GM23248 (cell line): ENCODE measurements at places on chromosomes 6 and 20. TPM values are rescaled to one million over a fixed set of nuclear protein-coding genes. Genes with fewer than 3 reads are reported as not detected.

FILIP1 gene
- total RNA-seq: under 0.01 and 0.13 TPM in 2 replicates

RIPOR2 gene
- total RNA-seq: 2.7 and 3.2 TPM in 2 replicates

GRCh38 chr6:97437087-97437486 lies 154.1 kb upstream of the MMS22L start:
- no peak overlapping the region for H3K4me3 ChIP-seq
- no peak overlapping the region for H3K27ac ChIP-seq
- 0 out of 2 replicates have a peak, but pooled peaks cover 8% of the 10 kb centered on the region for H3K27me3 ChIP-seq
- peak; percentile 62 for DNase-seq
- no peaks in the 10 kb centered on the region for H3K4me1 ChIP-seq

LRRN4 gene
- not detected in 2 replicates for total RNA-seq

BPIFB4 gene
- not detected in 2 replicates for total RNA-seq

GRCh38 chr20:64041781-64042053 lies 5.7 kb downstream of the C20orf204 start:
- peaks cover 31% of the 10 kb centered on the region for H3K27me3 ChIP-seq
- no peak overlapping the region for H3K4me3 ChIP-seq
- no peak overlapping the region for H3K27ac ChIP-seq

GRCh38 chr20:7151676-7152470 lies 384.4 kb downstream of the BMP2 start:
- peak; percentile 36 for DNase-seq
- H3K4me1 ChIP-seq: no peaks in the 10 kb centered on the region
- H3K36me3 ChIP-seq: no peaks in the 10 kb centered on the region
- no peak overlapping the region for H3K27ac ChIP-seq
- H3K27me3 ChIP-seq: no peaks in the 10 kb centered on the region
- no peak overlapping the region for H3K4me3 ChIP-seq

DNA sequence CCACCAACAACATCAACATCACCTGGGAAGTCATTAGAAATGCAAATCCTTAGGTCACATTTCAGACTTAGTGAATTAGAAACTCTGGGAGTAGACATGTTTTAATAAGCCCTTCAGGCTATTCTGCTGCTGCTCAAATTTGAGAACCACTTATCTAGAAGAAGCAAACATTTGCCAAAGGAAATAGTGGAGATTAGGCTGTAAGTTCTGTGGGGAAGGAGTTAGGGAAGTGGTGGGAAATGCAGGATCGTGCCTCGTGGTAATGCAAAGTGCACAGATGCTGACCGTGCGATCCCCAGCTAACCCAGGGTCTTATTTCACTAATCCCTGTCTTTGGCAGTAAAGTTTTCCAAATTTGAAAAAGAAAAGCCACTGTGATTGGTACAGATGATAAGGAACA lies 328.5 kb downstream of the EPM2A start:
- DNase-seq: no peak
- H3K36me3 ChIP-seq: no peaks in the 10 kb centered on the region
- no peaks in the 10 kb centered on the region for H3K27me3 ChIP-seq
- H3K4me3 ChIP-seq: no peak overlapping the region

- no peaks in the 10 kb centered on the region for H3K27me3 ChIP-seq
- no peaks in the 10 kb centered on the region for H3K4me1 ChIP-seq
- H3K27ac ChIP-seq: peak overlapping the region; percentile 72
- 0 out of 2 replicates have a peak, but pooled peaks cover 5% of the 10 kb centered on the region for H3K36me3 ChIP-seq
Observed at GRCh38 chr20:380763-381580, 412 bp downstream of the TRIB3 start.

DNA sequence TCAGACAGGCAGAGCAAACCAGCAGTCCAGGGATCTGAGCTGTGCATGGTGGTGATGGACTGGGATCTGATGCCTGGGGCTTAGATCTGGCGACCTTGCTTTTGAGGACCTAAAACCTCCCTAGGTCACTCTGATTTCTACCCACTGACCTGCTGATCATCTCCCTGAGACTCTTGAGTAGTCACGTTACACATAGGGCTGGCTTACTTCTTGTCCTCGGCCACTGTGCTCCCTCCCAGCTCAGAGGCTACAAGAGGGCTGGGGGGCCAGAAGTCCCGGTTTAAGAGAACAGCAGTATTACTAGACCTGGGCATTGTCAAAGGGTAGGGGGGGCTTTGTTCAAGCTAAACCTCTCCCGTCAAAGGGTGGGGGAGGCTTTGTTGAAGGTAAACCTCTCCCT lies 5.5 kb downstream of the DYNLT1 start:
- DNase-seq: no peak
- H3K27ac ChIP-seq: 0 out of 2 replicates have a peak overlapping the region, but pooled peaks have one; percentile 17
- no peak overlapping the region for H3K4me3 ChIP-seq

DNA sequence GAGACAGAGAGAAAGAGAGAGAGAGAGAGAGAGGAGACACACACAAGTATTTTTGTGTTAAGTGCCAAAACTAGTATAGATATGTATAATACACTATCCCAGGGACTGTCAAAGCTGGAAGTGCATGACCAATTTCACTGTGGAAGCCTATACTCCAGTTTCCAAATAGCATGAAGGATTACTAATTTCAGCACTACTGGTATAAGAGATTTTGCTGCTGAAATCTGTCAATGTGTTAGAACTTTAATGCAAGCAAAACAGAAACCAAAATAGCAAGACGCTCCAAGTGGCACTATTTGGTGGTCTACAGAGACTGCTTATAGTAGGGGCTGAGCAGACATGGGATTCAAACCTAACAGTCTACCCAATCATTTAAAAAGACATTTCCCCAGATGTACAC lies 284.8 kb downstream of the BTBD9 start:
- no peaks in the 10 kb centered on the region for H3K27me3 ChIP-seq
- no peak for DNase-seq
- H3K36me3 ChIP-seq: no peaks in the 10 kb centered on the region

DNA sequence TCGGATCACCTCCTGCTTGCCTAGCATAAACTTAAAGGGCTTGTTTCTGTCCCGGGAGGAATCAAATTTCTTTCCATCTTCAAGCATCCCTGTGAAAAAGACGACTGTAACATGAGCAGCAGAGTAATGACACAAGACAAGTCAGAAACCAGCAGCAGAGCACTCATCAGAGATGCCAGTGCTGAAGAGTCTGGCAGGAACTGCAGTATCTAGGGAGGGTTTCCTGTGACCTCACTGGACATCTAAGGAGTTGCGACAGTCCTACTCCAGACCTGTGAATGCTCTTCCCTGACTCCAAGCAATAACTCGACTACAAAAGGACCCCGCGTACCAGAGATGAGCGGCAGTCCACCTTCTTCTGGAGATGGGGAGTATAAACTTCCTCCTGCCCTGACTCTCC lies 17.3 kb downstream of the FKBP1A start:
- no peak overlapping the region for H3K4me3 ChIP-seq
- peak; percentile 87 for DNase-seq
- no peaks in the 10 kb centered on the region for H3K27me3 ChIP-seq
- peaks cover 4% of the 10 kb centered on the region; the same call in 1 of the 2 replicates for H3K36me3 ChIP-seq
- peak overlapping the region; percentile 31 for H3K27ac ChIP-seq

LY86 gene
- not detected in 2 replicates for total RNA-seq

DNA sequence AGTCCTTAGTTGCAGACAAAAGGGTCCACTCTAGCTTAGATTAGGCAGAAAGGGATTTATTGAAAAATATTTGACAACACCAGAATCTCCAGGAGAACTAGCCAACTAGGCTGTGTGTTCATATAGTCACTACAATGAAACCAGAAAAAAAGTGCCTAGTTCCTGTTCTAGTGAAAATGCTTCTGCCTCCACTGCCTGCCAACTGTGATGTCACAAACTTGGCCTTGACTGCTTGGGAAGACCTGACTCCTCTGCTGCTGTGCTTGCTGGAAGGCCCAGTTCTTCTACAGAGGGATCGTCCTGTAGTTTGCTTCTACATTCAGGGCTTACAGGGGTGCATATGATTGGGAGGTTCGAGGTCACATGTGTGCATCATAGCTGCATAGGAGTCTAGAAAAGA lies 40.3 kb upstream of the XRN2 start:
- H3K4me3 ChIP-seq: no peak overlapping the region
- no peaks in the 10 kb centered on the region for H3K27me3 ChIP-seq
- no peak overlapping the region for H3K27ac ChIP-seq
- H3K36me3 ChIP-seq: no peaks in the 10 kb centered on the region
- no peak for DNase-seq
- H3K4me1 ChIP-seq: no peaks in the 10 kb centered on the region

GRCh38 chr6:81906709-81907204 lies 154.3 kb upstream of the TENT5A start:
- no peak for DNase-seq
- H3K4me3 ChIP-seq: no peak overlapping the region
- peaks cover 5% of the 10 kb centered on the region; the same call in 1 of the 2 replicates for H3K4me1 ChIP-seq

DNA sequence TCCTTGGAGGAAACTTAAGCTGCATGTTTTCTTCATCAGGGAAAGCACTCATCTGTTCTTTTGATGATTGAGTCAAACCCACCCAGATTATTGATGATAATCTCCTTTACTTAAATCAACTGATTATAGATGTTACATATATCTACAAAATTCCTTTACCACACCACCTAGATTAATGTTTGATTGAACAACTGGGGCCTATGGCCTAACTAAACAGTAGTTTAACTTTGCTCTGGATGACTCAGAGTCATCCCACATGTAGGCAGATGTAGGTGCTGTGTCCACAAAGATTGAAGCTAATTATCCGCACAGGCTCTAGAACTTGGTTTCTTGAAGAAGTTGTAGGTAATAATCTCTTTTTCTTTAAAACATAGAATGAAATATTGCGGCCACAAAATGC lies 42.2 kb downstream of the PKIB start:
- no peak overlapping the region for H3K4me3 ChIP-seq
- no peaks in the 10 kb centered on the region for H3K36me3 ChIP-seq
- no peaks in the 10 kb centered on the region for H3K27me3 ChIP-seq

EPB41L1 gene
- total RNA-seq: 16.2 and 19.2 TPM in 2 replicates

TFAP2C gene
- total RNA-seq: 12.3 and 12.8 TPM in 2 replicates

RARS2 gene
- total RNA-seq: 38.7 and 44.1 TPM in 2 replicates

- H3K27me3 ChIP-seq: peaks cover 8% of the 10 kb centered on the region; the same call in 1 of the 2 replicates
- no peaks in the 10 kb centered on the region for H3K4me1 ChIP-seq
- H3K36me3 ChIP-seq: no peaks in the 10 kb centered on the region
Observed at GRCh38 chr6:135258970-135259369, 77.9 kb downstream of the MYB start.

- no peak overlapping the region for H3K4me3 ChIP-seq
- no peak overlapping the region for H3K27ac ChIP-seq
- no peaks in the 10 kb centered on the region for H3K4me1 ChIP-seq
- no peaks in the 10 kb centered on the region for H3K27me3 ChIP-seq
- peaks cover 17% of the 10 kb centered on the region; the same call in 1 of the 2 replicates for H3K36me3 ChIP-seq
Observed at GRCh38 chr20:48957533-48957932, 36.0 kb downstream of the ARFGEF2 start.

- H3K4me1 ChIP-seq: no peaks in the 10 kb centered on the region
- H3K36me3 ChIP-seq: no peaks in the 10 kb centered on the region
- DNase-seq: no peak
- no peak overlapping the region for H3K4me3 ChIP-seq
- no peak overlapping the region for H3K27ac ChIP-seq
Observed at GRCh38 chr6:21103626-21104224, 489.8 kb upstream of the SOX4 start.

DNA sequence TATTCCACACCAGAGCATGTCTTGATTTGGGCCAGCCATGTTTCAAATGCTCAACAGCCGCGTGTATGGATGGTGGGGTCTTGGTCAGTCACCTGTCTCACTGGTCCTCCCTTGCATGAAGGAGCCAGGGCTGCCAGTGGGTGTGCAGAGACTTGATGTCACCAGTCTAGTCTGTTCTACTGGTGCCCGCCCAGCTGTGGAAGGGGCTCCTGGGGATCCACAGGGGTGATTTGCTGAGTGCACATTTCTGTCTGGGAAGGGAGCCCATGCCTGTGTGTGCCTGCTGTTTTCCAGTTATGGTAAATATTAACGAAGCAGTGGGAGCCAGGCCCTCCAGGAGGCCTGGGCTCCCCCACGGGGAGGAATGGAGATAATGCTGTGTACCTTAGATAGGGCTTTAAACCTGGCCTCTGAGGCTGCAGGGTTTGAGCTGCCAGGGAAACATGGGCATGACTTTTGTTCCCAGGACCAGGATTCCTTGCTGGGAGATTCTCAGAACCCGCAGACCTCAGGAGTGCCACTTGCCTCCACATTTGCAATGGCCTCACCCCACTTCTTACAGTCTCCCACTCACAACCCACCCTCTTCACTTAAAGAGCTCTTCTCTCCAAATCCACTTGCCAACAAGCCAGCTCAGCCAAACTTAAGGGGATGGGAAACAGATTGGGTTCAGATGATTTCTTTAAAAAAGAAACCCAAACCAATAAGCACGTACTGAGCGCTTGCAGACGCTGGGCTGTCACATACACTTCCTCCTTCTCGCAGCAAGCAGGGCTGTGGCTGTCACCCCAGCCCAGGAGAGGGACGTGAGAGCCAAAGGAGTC lies 54.1 kb downstream of the VEGFA start:
- no peaks in the 10 kb centered on the region for H3K4me1 ChIP-seq
- H3K27me3 ChIP-seq: no peaks in the 10 kb centered on the region
- no peak overlapping the region for H3K4me3 ChIP-seq
- no peak for DNase-seq
- H3K27ac ChIP-seq: no peak overlapping the region
- H3K36me3 ChIP-seq: no peaks in the 10 kb centered on the region

GRM1 gene
- total RNA-seq: not detected in 2 replicates

DNA sequence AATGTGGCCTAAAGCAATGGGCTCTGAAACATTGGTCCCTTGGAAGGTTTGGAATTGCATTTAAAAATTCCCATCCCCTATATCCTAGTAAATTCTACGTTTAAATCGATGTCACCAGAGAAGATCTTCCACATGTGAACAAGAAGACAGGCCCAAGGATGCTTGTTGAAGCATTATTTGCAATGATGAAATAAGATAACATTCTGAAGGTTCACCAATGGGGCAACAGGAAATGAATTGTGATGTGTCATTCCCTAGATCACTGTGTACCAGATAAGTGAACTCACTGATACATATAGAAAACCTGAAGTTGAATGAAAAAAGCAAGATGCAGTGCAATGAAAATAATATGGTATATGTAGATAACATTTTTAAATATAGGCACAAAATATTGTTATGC lies 464.3 kb upstream of the BTBD3 start:
- peak; percentile 62 for DNase-seq
- no peaks in the 10 kb centered on the region for H3K27me3 ChIP-seq
- H3K36me3 ChIP-seq: no peaks in the 10 kb centered on the region
- no peak overlapping the region for H3K4me3 ChIP-seq
- peaks cover 43% of the 10 kb centered on the region for H3K4me1 ChIP-seq

PIGT gene
- 108 and 138 TPM in 2 replicates for total RNA-seq

DNA sequence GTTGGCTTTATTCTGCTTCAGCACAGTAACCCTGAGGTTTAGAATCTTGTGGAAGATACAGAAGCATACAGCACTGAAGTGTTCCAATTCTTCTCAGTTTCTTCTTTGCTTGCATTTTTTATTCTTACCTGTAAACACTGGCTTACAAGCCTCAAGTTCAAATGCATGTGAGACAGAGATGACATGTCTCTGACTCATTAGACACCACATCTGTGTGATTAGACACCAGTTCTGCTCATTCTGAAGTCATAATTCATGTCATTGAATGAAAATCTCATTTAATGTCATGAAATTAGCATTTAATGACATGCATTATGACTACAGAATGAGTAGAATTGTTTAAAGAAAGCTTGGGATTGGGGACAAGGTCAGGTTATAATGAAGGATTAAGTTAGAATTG lies 5.8 kb downstream of the GZF1 start:
- no peaks in the 10 kb centered on the region for H3K27me3 ChIP-seq
- DNase-seq: peak; percentile 55
- H3K36me3 ChIP-seq: peaks cover 23% of the 10 kb centered on the region
- peak overlapping the region; percentile 32; the same call in 1 of the 2 replicates for H3K27ac ChIP-seq
- no peak overlapping the region for H3K4me3 ChIP-seq

GRCh38 chr6:24330137-24330732 lies 27.6 kb downstream of the DCDC2 start:
- DNase-seq: peak; percentile 55
- H3K27me3 ChIP-seq: no peaks in the 10 kb centered on the region
- H3K4me1 ChIP-seq: peaks cover 30% of the 10 kb centered on the region
- no peak overlapping the region for H3K4me3 ChIP-seq

- DNase-seq: no peak
- H3K4me3 ChIP-seq: no peak overlapping the region
- H3K4me1 ChIP-seq: no peaks in the 10 kb centered on the region
- H3K27me3 ChIP-seq: no peaks in the 10 kb centered on the region
- H3K36me3 ChIP-seq: no peaks in the 10 kb centered on the region
Observed at GRCh38 chr6:19998541-19998940, 161.4 kb downstream of the ID4 start.

PROKR2 gene
- total RNA-seq: not detected in 2 replicates
